ENCODE measurements at places on chromosomes 16 and 17. TPM values are rescaled to one million over a fixed set of nuclear protein-coding genes. Genes with fewer than 3 reads are reported as not detected.
A peak's percentile ranks its signal among the peaks of the same experiment; 100 is the strongest.

DNA sequence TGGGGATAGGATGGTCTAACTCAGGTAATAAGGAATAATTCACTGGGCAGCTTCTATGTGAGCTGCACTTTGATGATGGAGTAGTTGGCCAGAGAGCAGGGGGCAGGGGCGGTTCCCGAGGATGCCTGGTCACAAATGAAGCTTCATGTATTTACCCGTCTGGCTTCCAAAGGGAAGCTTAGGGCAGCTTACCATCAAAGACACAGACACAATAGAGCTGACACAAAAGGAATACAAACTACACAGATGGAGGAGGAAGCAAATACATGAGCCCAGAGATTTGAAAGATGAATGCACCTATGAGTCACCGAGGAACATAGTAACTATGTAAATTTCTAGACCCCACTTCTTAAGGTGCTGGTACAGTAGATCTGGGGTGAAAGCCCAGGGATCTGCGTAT, 8.7 kb upstream of the EMP2 start:
- no peak overlapping the region for H3K27ac ChIP-seq
- H3K4me3 ChIP-seq = no peak overlapping the region
- no peak for DNase-seq
- H3K4me1 ChIP-seq = no peaks in the 10 kb centered on the region
- no peaks in the 10 kb centered on the region for H3K36me3 ChIP-seq

GRCh38 chr17:80592243-80592642, 47.6 kb downstream of the RPTOR start:
- H3K4me1 ChIP-seq = peaks cover 44% of the 10 kb centered on the region
- H3K27ac ChIP-seq = peak overlapping the region; percentile 32
- peaks cover 5% of the 10 kb centered on the region for H3K36me3 ChIP-seq
- DNase-seq = no peak
- H3K4me3 ChIP-seq = no peak overlapping the region
- peaks cover 2% of the 10 kb centered on the region for H3K27me3 ChIP-seq

GRCh38 chr17:52451294-52451861, 292.9 kb upstream of the CA10 start:
- no peak overlapping the region for H3K4me3 ChIP-seq
- no peak overlapping the region for H3K27ac ChIP-seq
- H3K4me1 ChIP-seq = no peaks in the 10 kb centered on the region

DNA sequence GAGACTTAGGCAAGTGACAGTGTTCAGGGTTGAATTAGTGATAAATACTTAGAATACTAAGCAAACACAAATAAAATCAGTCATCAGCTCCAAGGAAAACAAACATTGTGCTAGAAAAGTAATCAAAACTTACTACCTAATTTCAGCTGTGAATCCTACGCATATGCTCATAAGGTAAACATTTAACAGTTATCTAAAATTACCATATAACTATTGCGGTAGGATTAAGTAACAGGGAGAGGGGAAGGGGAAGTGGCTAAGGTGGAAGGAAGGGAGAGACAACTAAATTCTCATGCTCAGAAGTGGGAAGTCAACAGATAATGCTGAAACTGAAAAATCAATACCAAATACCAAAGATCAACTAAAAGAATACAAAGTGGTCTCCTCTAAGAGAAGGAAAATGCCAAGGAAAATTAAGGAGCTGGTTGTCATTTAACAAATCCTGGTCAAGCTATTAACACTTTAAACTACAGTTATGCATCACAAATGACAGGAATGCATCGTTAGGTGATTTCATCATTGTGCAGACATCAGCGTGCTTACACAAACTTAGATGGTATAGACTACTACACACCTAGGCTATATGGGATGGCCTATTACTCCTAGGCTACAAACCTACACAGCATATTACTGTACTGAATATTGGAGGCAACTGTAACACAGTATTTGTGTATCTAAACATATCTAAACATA, 20.0 kb downstream of the USP32 start:
- no peak for DNase-seq
- no peak overlapping the region for H3K27ac ChIP-seq
- H3K36me3 ChIP-seq = peaks cover 5% of the 10 kb centered on the region
- no peak overlapping the region for H3K4me3 ChIP-seq
- no peaks in the 10 kb centered on the region for H3K27me3 ChIP-seq

- H3K4me1 ChIP-seq = peaks cover 5% of the 10 kb centered on the region
- H3K27ac ChIP-seq = no peak overlapping the region
- no peak overlapping the region for H3K4me3 ChIP-seq
- H3K36me3 ChIP-seq = no peaks in the 10 kb centered on the region
Measured at GRCh38 chr17:36072431-36073121, 8.5 kb downstream of the CCL18 start.

DNA sequence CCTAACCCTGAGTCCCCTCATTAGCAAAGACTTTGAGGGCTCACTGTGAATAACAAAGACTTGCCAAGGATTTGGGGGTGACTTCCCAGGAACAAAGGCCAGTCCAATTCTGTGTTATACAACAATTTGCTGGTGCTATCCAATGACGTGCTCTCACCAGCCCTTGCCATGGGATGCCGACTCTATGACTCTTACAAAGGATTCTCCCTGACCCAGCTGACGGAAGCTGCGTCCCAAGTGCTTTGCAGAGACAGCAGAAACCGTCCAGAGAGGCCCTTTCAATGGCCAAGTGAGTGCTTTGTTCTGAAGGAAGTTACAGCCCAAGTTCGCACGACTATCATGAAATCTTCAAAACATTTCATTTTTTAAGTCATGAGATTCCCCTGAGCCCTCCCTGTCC, 345.3 kb upstream of the TNRC6C start:
- peaks cover 25% of the 10 kb centered on the region for H3K4me1 ChIP-seq
- H3K27ac ChIP-seq = no peak overlapping the region
- peaks cover 3% of the 10 kb centered on the region for H3K27me3 ChIP-seq
- no peak for DNase-seq
- H3K4me3 ChIP-seq = no peak overlapping the region

GRCh38 chr16:82755570-82756282, 129.0 kb downstream of the CDH13 start:
- H3K27me3 ChIP-seq = peaks cover 5% of the 10 kb centered on the region
- DNase-seq = no peak
- no peak overlapping the region for H3K4me3 ChIP-seq
- peaks cover 2% of the 10 kb centered on the region for H3K4me1 ChIP-seq
- H3K27ac ChIP-seq = no peak overlapping the region

GRCh38 chr16:55077266-55077665, 146.6 kb downstream of the IRX5 start:
- no peak for DNase-seq
- H3K4me3 ChIP-seq = no peak overlapping the region
- peaks cover 1% of the 10 kb centered on the region for H3K4me1 ChIP-seq
- H3K36me3 ChIP-seq = no peaks in the 10 kb centered on the region

- no peaks in the 10 kb centered on the region for H3K36me3 ChIP-seq
- DNase-seq = no peak
Measured at GRCh38 chr17:43707184-43707583, 45.5 kb upstream of the MEOX1 start.

- H3K27me3 ChIP-seq = peaks cover 3% of the 10 kb centered on the region
- H3K4me1 ChIP-seq = peaks cover 24% of the 10 kb centered on the region
- no peak overlapping the region for H3K4me3 ChIP-seq
- DNase-seq = no peak
Measured at GRCh38 chr17:42525221-42525620, 10.8 kb upstream of the NAGLU start.

GRCh38 chr17:6413065-6413464, 21.9 kb downstream of the AIPL1 start:
- no peak for DNase-seq
- no peak overlapping the region for H3K27ac ChIP-seq
- H3K4me1 ChIP-seq = no peaks in the 10 kb centered on the region

- no peak overlapping the region for H3K4me3 ChIP-seq
- no peak overlapping the region for H3K27ac ChIP-seq
- DNase-seq = no peak
- H3K4me1 ChIP-seq = peaks cover 12% of the 10 kb centered on the region
- peaks cover 47% of the 10 kb centered on the region for H3K36me3 ChIP-seq
Measured at GRCh38 chr17:80292521-80292971, 31.9 kb downstream of the RNF213 start.

- no peaks in the 10 kb centered on the region for H3K4me1 ChIP-seq
- no peaks in the 10 kb centered on the region for H3K36me3 ChIP-seq
- DNase-seq = no peak
Measured at GRCh38 chr16:65099607-65100006, 22.3 kb downstream of the CDH11 start.

DNA sequence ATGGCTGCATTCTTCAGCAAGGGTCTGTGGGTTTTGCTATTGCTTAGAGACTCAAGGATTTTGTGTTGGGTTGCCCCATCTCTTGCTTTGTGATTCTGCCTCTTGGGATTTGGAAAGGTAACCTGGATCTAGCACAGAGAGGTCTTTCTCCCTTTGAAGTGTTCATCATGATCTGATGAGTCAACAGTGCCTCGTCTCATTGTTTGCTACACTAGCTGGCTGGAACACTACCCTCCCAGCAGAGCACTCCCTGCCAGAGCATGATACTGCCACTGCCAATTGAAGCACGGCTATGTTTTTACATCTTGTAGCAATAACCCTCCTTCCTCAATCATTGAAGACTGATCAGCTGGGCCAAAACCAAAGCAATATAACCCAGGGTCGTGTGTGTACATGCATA, 361.0 kb downstream of the CDH13 start:
- no peaks in the 10 kb centered on the region for H3K4me1 ChIP-seq
- H3K4me3 ChIP-seq = no peak overlapping the region
- no peak for DNase-seq

- H3K27me3 ChIP-seq = no peaks in the 10 kb centered on the region
- no peaks in the 10 kb centered on the region for H3K36me3 ChIP-seq
- peak overlapping the region; percentile 77 for H3K4me3 ChIP-seq
- peak overlapping the region; percentile 94 for H3K27ac ChIP-seq
Measured at GRCh38 chr16:88789594-88789993, 4.6 kb upstream of the PIEZO1 start.

- no peak overlapping the region for H3K4me3 ChIP-seq
- H3K27ac ChIP-seq = no peak overlapping the region
- peaks cover 18% of the 10 kb centered on the region for H3K36me3 ChIP-seq
- no peaks in the 10 kb centered on the region for H3K4me1 ChIP-seq
- H3K27me3 ChIP-seq = no peaks in the 10 kb centered on the region
Measured at GRCh38 chr16:14472357-14472756, 157.7 kb downstream of the PARN start.

DNA sequence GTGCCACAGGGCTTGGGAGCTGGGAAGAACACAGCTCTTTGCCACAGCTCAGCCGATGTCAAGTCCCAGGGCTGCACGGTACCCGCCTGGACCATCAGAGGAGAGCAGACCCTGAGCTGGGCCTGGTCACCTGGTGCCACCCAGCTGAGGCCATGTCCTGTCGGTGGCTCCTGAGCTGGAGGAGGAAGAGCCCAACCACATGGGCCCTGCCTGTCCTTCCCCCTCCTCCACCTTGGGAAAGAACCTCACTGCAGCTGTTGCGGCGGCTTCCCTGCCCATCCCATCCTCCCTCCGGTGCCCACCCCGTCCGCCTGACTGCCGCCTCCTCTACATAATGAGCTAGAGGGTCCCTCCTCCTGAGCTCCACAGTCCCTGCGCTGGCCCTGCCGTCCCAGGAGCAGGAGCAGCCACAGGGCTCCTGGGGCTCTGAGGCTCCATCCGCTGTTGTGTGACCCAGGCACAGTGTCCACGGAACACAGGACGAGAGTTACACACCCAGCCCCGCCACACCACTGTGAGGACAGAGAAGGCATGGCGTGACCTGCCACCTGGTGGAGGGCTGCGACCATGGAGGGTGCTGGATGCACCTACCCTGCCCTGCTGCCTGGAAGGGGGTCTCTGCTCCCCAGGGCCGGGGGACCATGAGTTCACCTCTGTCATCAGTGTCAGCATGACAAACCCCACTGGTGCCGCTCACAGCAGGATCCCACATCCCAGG, 21.4 kb upstream of the CHMP6 start:
- H3K36me3 ChIP-seq = no peaks in the 10 kb centered on the region
- H3K4me3 ChIP-seq = peak overlapping the region; percentile 22
- peaks cover 4% of the 10 kb centered on the region for H3K4me1 ChIP-seq
- peak overlapping the region; percentile 84 for H3K27ac ChIP-seq
- peaks cover 8% of the 10 kb centered on the region for H3K27me3 ChIP-seq
- peak; percentile 73 for DNase-seq

DNA sequence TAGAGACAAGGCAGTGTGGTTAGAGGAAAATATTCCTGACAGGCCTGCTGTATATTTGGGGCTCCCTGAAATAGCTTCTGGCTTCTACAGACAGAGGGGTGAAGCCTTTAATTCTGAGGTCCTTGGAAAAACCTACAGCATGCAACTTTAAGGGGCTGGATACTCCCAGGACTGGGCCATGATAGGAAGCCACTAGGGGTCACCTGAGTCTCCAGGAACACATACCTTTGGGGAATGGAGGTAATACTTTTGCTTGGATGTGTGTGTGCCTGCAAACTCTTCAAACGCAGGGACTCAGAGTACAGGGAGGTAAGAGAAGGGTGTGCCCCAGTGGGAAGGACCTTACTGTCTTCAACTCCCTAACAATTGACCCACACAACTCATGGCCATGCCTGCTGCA, 4.1 kb downstream of the ASIC2 start:
- H3K27ac ChIP-seq = no peak overlapping the region
- H3K27me3 ChIP-seq = peaks cover 48% of the 10 kb centered on the region
- H3K4me1 ChIP-seq = peaks cover 3% of the 10 kb centered on the region

DNA sequence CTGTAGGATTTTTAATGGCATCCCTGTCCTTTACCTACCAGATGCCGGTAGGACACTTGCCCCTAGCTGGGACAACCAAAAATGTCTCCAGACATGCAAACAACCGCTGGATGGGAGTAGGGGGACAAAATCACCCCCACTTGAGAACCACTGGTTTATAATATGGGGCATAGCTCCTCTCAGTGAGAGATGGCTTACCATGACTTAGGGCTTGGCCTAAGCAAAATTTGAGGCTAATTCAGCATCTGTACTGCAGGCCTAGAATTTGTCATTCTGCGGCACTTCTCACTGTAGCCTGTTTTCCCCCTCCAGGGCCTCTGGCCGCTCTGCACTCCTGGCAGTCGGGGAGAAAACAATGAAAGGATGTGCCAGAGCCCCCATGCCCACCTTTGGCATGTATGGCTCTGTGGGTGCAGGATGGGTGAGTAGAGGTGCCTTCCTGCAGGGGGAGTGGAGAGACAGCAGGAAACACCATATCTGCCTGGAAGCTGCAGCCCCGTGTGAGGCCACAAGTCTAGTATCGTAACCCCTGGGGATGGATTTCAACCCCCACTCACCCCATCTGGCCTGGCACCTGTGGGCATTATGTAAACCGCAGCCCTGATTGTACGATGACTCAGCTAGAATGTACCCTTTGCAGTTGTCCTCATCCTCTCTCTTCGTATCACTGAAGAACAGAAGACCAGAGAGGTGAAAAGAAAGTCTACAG, 268.1 kb downstream of the SOX9 start:
- no peak for DNase-seq
- H3K27me3 ChIP-seq = no peaks in the 10 kb centered on the region
- H3K36me3 ChIP-seq = no peaks in the 10 kb centered on the region
- H3K27ac ChIP-seq = no peak overlapping the region
- no peaks in the 10 kb centered on the region for H3K4me1 ChIP-seq

- no peak for DNase-seq
- H3K36me3 ChIP-seq = no peaks in the 10 kb centered on the region
Measured at GRCh38 chr17:50513495-50513894, 5.3 kb downstream of the MYCBPAP start.

GRCh38 chr16:12426122-12426521, 377.6 kb downstream of the CPPED1 start:
- peaks cover 7% of the 10 kb centered on the region for H3K4me1 ChIP-seq
- H3K4me3 ChIP-seq = no peak overlapping the region
- DNase-seq = no peak
- H3K27me3 ChIP-seq = no peaks in the 10 kb centered on the region
- no peak overlapping the region for H3K27ac ChIP-seq

The NPIPA8 gene
- 16.0 TPM for total RNA-seq

The KRTAP16-1 gene
- not detected for total RNA-seq

The KCTD2 gene
- 20.4 TPM for total RNA-seq

The SLC12A3 gene
- total RNA-seq = not detected

The C16orf86 gene
- total RNA-seq = 5.6 TPM

The AATK gene
- 1.2 TPM for total RNA-seq

The OTOA gene
- 0.14 TPM for total RNA-seq

The SOX15 gene
- 0.30 TPM for total RNA-seq

The KCNH6 gene
- not detected for total RNA-seq

The PNMT gene
- not detected for total RNA-seq

The ASGR1 gene
- 1.1 TPM for total RNA-seq

The PROCA1 gene
- total RNA-seq = 12.1 TPM
